Breast epithelium (tissue), 4 donors: ENCODE measurements at places on chromosomes 1 and 21.

DNA sequence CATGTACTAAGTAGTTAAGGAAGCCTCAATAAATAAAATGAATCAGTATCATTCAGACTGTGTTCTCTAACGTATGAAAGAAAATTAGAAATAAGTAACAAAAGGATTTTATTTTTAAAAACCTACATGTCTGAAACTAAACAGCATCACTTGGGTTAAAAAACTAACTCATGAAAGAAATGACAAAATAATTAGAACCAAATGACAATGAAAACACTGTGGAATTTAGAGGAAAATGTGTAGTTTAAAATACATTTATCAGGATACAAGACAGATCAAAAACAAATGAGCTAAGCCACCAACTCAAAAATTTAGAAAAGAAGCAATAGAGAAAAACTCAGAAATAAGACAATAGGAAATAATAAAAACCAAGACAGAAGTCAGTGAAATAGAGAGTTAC is 108.7 kb downstream of the TENT5C start:
- no peaks in the 10 kb centered on the region for H3K4me1 ChIP-seq
- H3K27ac ChIP-seq = no peak overlapping the region
- H3K27me3 ChIP-seq = no peaks in the 10 kb centered on the region
- H3K4me3 ChIP-seq = no peak overlapping the region
- no peaks in the 10 kb centered on the region for H3K36me3 ChIP-seq

DNA sequence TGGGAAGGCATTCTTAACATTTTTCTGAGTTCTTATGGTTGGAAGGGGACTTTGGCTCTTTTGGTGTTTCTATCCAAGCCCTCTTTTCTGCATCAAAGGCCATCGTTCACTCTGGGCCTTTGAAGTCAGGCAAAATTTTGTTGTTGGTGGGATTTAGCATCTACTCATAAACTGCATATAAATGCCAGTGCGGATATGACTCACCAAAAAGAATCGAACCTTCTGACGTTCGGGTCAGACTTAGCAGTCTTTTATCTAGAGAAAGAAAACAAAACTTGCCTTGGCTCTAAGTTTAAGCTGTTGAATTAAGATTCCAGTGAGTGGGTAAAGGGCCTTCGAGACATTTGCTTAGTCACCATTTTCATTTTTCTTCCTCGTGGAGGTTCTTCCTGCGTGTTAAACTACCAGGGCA is 51.4 kb downstream of the EVA1C start:
- H3K36me3 ChIP-seq = no peaks in the 10 kb centered on the region
- no peak overlapping the region for H3K4me3 ChIP-seq
- no peaks in the 10 kb centered on the region for H3K4me1 ChIP-seq
- peak overlapping the region; percentile 79 for H3K27ac ChIP-seq
- H3K27me3 ChIP-seq = no peaks in the 10 kb centered on the region

DNA sequence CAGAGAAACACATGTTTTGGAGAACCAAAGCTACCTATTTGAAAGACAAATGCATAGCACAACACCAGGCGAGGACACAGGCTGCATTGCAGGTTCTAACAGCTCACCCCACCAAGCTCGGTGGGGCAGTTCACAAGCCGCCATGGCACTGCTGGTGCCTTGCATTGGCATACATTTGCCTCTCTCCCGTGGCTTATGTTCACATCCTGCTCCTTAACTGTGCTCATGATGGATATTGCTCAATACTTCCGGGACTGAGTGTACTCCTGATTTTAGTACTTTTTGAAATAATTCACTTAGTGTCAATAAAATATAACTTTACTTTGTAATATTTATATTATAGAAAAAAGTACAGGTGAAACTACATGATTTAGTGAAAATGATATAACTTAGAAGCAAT is 1187.4 kb upstream of the NCAM2 start:
- no peak for DNase-seq
- H3K4me3 ChIP-seq = no peak overlapping the region
- no peaks in the 10 kb centered on the region for H3K27me3 ChIP-seq
- no peaks in the 10 kb centered on the region for H3K4me1 ChIP-seq

GRCh38 chr1:241992734-241993133 is 6.2 kb downstream of the MAP1LC3C start:
- no peak overlapping the region for H3K4me3 ChIP-seq
- H3K36me3 ChIP-seq = no peaks in the 10 kb centered on the region
- no peaks in the 10 kb centered on the region for H3K27me3 ChIP-seq
- no peaks in the 10 kb centered on the region for H3K4me1 ChIP-seq
- DNase-seq = no peak

DNA sequence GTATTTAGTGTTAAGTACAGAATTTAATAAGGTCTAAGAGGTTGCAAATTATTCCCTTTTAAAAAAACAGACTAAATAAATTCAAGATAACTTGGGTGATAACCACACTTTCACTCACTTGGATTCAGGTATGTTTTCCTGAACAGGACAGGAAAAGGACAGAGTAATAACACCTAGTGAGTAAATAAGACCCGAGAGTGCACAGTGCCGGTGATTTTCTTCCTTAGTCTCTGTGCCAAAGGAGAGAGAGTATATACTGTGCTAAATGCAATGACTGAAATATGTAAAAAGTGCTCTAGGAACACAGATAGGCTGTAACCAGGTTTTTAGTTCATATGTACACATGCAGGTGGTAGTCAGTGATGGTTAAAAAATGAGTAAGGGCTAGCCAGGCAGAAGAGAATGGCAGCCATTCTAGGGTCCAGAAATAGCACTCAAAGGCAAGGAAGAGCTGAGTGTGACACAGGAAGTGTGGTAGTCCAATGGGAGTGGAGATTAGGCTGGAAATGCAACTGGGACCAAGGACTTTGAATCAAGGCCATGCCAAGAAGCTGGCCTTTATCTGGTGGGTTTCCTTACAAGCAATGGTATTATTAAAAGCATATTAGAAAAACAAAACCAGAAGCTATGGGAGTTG is 58.1 kb downstream of the NRIP1 start:
- peaks cover under 1% of the 10 kb centered on the region for H3K4me1 ChIP-seq
- H3K36me3 ChIP-seq = no peaks in the 10 kb centered on the region
- no peak overlapping the region for H3K27ac ChIP-seq
- no peak for DNase-seq
- no peaks in the 10 kb centered on the region for H3K27me3 ChIP-seq

DNA sequence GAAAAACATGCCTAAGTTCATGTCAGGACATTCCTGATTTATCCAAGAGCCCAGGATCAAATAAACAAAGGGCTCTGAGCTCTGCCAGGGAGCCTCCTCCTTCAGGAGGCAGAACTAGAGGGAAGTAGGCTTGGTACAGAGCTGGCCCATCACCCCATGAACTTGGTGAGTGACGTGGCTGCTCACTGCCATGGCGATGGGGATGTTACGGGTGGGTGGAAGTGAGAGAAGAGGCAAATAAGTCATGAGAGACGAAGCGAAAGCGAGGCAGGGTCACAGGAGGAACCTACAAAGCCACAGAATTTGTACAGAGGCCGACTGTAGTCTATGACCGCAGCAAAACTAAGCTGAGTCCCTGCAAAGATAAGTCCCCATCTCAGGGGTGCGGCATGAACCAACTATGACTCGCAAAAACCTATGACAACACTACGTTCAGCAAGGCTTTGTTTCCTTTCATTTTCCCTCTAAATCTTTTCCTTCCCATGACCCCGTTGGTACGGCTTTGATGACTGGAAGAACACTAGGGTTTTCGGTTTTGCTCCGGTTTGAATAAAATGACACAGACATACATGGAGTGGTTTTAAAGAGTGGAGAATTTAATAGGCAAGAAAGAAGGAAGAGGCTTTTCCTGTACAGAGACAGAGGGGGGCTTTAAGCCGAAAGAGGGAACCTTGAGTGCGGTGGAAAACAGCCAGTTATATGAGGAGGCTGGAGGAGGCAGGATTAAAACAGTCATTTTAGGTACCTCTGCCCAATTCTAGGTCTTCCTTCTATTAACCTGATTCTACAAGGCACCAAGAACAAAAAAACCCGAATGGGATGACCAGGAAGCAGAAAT is 74.1 kb downstream of the CD46 start:
- no peaks in the 10 kb centered on the region for H3K27me3 ChIP-seq
- peaks cover 19% of the 10 kb centered on the region for H3K4me1 ChIP-seq
- H3K27ac ChIP-seq = peak overlapping the region; percentile 98
- peak; percentile 54 for DNase-seq
- H3K36me3 ChIP-seq = no peaks in the 10 kb centered on the region
- H3K4me3 ChIP-seq = peak overlapping the region; percentile 28

DNA sequence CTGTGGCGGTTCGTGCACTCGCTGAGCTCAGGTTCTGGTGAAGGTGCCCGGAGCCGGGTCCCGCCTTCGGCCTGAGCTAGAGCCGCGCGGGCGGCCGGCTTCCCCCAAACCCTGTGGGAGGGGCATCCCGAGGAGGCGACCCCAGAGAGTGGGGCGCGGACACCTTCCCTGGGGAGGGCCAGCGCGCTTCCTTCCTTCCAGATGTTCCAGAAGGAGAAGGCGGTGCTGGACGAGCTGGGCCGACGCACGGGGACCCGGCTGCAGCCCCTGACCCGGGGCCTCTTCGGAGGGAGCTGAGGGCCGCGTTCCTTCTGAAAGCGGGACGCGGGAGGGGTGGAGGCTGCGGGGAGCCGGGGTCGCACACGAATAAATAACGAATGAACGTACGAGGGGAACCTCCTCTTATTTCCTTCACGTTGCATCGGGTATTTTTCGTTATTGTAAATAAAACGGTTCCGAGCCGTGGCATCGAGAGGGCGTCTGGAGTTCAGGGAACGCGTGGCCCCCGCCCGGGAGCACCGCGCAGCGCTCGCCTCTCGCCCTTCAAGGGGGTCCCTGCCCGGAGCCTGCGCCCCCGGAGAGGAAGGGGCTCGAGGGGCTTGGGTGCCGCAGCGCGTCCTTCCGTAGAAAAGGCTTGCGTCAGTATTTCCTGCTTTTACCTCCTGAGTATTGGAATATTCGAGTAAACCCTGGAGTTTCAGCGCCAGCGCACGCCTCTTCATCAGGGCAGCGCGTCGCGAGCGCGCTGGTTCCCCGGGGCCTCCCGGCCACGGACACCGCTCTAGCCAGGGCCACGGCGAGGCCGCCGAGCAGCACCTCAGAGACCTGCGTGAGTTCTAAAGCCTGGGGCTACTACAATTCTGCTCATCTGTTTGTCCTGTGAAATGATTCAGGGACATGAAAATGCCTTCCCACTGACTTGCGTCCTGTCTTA is 11.5 kb downstream of the YBEY start:
- peak overlapping the region; percentile 88 for H3K27ac ChIP-seq
- no peaks in the 10 kb centered on the region for H3K27me3 ChIP-seq
- H3K4me1 ChIP-seq = no peaks in the 10 kb centered on the region
- DNase-seq = no peak
- peak overlapping the region; percentile 38 for H3K4me3 ChIP-seq
- H3K36me3 ChIP-seq = no peaks in the 10 kb centered on the region

DNA sequence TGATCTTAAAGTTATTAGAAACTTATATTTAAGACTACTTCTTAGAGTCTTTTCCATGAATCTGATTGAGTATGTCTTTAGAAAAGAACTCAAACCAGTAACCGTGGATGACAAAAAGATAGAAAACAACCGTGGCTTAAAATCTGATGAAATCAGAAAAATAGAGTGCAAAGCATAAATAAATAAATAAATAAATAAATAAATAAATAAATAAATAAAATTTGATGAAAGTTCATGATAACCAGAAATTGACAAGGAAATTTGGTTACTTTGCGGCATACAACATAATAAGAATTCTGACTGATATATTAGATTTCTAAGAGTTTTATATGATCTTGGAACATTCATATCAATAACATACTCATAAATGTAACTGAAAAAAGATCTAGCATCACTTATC is 152.1 kb downstream of the AK5 start:
- H3K27ac ChIP-seq = no peak overlapping the region
- H3K4me1 ChIP-seq = peaks cover 5% of the 10 kb centered on the region
- no peak for DNase-seq
- H3K4me3 ChIP-seq = no peak overlapping the region
- no peaks in the 10 kb centered on the region for H3K27me3 ChIP-seq

GRCh38 chr1:38730511-38731397 is 128.8 kb downstream of the RRAGC start:
- H3K36me3 ChIP-seq = no peaks in the 10 kb centered on the region
- no peak overlapping the region for H3K27ac ChIP-seq
- no peak overlapping the region for H3K4me3 ChIP-seq

GRCh38 chr1:22090867-22091266 is 38.4 kb downstream of the CDC42 start:
- H3K27me3 ChIP-seq = no peaks in the 10 kb centered on the region
- H3K36me3 ChIP-seq = peaks cover 6% of the 10 kb centered on the region
- no peak overlapping the region for H3K27ac ChIP-seq
- peaks cover 3% of the 10 kb centered on the region for H3K4me1 ChIP-seq

DNA sequence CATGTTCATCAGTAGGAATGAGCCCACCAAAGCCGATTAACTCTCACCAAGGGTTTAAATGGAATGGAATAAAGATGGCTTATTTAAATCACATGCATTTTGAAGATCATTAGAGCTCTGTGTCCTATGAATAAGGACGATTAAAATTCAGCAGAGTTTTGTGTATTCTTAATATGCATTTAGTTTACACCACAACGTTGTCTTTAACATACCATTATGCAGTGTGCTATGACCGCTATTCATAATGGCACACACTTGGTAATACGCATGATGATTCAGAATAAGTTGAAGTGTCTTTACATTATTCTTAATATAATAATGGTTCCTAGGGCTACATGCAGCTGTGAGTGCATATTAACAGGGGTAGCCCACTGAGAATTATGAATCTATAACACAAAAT is 190.7 kb downstream of the PTBP2 start:
- no peaks in the 10 kb centered on the region for H3K27me3 ChIP-seq
- H3K36me3 ChIP-seq = no peaks in the 10 kb centered on the region
- DNase-seq = no peak
- no peak overlapping the region for H3K4me3 ChIP-seq

DNA sequence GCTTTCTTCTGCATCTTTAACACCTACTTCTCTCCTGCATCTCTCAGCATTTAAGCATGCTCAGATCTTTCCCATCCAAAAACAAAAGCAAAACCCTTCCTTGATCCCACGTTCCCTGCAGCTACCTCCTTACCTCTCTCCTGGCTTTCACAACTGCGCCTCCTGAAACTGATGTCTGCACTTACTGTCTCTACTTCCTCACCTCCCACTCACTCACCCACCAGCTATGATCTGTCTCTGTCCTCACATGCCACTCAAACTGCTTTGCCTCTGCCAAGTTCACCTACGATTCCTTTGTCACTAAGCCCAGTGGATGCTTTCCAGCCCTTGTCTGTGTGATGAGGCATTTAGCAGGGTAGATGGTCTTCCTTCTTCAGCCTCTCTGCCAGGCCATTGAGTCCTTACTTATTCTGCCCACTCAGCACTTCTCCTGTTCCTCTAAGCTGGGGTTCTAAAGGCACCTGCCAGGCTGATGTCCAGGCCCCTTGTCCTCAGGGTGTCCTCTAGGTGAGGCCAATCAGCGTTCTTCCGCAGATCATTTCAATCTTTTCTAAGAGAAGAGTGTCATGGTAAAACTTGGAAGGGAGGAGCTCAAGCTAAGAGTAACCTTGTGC is 10.0 kb upstream of the GJB3 start:
- H3K4me3 ChIP-seq = no peak overlapping the region
- H3K4me1 ChIP-seq = no peaks in the 10 kb centered on the region
- H3K27ac ChIP-seq = no peak overlapping the region
- no peaks in the 10 kb centered on the region for H3K36me3 ChIP-seq
- H3K27me3 ChIP-seq = no peaks in the 10 kb centered on the region

- H3K27me3 ChIP-seq = no peaks in the 10 kb centered on the region
- H3K4me3 ChIP-seq = no peak overlapping the region
- no peak for DNase-seq
These were observed 91.0 kb downstream of the PTPN14 start for GRCh38 chr1:214460304-214460916.

- no peaks in the 10 kb centered on the region for H3K27me3 ChIP-seq
- H3K27ac ChIP-seq = no peak overlapping the region
- DNase-seq = no peak
- no peaks in the 10 kb centered on the region for H3K4me1 ChIP-seq
- H3K36me3 ChIP-seq = no peaks in the 10 kb centered on the region
These were observed 1.4 kb upstream of the MAN1C1 start for GRCh38 chr1:25615172-25615541.

GRCh38 chr1:10529091-10529490 is 54.3 kb downstream of the PEX14 start:
- H3K4me3 ChIP-seq = no peak overlapping the region
- peaks cover 8% of the 10 kb centered on the region for H3K4me1 ChIP-seq
- H3K27me3 ChIP-seq = no peaks in the 10 kb centered on the region
- no peaks in the 10 kb centered on the region for H3K36me3 ChIP-seq
- no peak for DNase-seq
